Stimulated activated CD8-positive, alpha-beta memory T cell treated with anti-CD3 and anti-CD28 coated beads, Interleukin-7, amount 100 ng/mL, for 24 hours (primary cell): ENCODE measurements at places on chromosomes 4 and X.
A peak's percentile ranks its signal among the peaks of the same experiment; 100 is the strongest.

- no peak for DNase-seq
Observed at GRCh38 chr4:81884986-81885385, 413.3 kb upstream of the RASGEF1B start.

DNA sequence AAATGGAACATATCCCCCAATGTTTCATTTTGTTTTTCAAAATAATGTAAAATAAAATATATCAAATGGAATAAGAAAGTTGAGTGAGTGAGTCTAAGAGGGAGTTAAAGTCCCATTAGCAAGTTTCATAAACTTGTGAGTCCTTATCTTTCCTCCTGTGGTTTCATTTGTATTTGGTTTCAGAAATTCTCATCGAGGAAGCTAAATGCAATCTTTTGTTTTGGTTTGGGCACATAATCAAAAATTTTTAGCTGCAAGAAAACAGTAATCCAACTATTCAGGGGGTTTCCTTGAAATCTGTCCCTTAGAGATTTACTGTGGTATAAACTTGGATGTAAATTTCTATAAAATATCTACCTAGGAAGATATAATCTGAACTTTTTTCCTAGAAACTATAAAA lies 124.2 kb downstream of the CAMK2D start:
- DNase-seq = no peak

DNA sequence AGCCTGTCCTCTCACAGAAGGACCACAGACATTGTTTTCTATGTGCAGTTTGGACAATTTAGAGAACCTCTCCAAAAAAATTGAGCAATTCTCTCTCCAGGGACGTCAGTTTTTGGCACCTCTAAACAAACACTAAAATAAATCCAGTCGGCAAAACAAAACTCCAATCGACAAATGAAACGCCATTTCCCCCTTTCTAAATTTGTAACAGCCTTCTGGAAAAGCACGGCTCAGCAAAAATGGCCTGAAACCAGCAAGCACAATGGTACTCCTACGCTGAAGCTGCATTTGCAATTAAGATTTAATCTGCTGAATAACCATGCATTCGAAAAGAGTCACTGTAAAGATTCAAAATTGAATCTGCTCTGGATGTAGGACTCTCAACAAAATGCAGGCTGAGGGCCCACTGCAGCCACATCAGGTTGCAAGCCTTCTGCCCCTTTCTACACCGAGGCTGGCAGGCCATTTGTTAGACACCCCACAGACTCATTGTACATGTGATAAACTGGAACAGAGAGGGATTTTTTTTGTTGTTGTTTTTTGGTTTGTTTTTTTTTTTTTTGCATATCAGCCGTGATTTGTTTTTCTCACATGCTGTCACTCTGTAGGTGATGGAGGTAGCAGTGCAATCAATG lies 79.9 kb upstream of the MAP3K15 start:
- no peak for DNase-seq

- no peak for DNase-seq
Observed at GRCh38 chr4:30427932-30428331, 292.2 kb upstream of the PCDH7 start.

DNA sequence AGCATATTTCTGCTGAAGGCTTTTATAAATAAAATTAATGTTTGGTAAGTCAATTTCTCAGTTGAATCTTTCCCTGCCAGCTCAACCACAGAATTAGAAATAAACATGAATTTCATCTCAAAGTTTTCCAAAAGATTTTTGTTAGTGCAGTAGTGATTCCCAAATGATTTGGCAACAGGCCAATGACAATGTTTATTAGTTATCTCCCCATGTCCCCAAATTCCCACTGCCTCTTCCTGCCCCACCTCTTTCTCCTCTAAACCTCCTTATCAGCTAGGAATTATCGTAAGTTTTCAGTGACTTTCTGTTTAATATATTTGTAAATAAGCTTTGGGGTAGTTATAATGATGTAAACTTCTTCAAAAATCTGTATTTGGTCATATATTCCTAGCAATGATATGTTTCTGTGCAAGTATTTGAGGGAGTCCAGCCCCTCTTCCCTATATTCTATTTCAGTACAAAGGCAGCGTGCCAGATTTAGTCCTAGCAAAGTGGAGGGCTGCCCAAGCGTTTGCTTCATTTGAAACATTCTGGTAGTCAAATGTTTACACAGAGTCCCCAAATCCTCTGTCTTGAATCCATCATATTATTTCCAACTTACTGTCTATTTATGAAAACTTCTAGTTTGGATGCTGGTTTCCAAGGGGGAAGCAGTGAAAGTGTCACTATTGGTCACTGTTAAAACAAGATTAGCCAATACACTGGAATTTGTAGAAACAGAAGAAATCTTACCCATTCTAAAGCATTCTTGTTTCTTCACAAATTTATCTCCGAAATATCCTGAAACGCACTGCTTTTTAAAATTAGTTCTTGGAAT lies 33.7 kb upstream of the ANKRD50 start:
- DNase-seq = no peak

DNA sequence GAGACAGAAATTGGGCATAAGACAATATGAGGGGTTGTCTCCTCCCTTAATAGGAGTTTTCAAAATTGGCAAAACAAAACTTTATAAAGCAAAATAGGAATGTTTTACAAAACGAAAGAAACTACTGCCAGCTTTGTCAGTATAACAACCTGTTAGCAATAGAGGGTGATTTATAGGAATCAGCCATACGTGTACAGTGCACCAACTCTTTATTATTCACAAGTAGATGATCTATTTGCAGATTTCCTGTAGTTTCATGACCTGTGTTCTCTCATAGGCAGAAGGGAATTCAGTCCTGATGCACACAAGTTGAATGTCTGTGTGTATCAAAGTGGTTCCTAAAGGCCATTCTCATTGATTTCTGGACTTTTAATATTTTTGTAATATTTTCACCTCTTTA lies 116.3 kb downstream of the MFAP3L start:
- DNase-seq = no peak

GRCh38 chr4:1987721-1988326 lies 20.9 kb downstream of the NELFA start:
- DNase-seq = no peak

DNA sequence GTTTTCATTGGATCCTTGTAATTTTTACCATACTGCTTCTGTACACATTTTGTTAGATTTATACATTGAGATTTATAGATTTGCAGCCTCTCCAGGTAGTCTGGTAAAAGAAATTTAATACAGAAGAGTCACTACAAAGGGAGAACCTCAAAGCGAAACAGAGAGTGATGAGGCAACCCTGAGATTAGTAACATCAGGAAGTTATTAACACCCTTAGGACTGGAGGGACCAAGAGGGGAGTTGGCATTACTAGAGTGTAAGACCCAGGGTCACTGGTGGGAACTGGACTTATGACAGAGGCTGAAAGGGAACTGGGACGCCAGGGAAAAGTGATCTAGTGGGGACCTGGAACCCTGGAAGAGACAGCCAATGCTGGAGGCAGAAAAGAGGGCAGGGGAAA lies 20.6 kb upstream of the MAML3 start:
- DNase-seq = no peak

DNA sequence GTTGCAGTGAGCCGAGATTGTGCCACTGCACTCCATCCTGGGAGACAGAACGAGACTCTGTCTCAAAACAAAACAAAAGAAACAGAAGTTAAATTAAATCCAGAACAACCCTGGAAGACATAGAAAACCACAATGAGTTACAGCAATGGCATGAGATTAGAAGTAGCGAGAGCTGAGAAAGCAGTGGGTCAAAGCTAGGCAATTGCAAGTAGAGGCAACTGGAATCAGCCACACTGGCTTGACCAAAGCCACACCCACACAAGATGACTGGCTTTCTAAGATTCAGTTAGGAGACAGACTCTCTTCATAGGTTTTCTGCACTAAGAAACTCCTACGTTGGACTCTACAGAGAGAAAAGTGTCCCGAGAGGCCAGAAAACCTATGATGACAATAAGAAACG lies 443.0 kb downstream of the GPM6A start:
- no peak for DNase-seq

DNA sequence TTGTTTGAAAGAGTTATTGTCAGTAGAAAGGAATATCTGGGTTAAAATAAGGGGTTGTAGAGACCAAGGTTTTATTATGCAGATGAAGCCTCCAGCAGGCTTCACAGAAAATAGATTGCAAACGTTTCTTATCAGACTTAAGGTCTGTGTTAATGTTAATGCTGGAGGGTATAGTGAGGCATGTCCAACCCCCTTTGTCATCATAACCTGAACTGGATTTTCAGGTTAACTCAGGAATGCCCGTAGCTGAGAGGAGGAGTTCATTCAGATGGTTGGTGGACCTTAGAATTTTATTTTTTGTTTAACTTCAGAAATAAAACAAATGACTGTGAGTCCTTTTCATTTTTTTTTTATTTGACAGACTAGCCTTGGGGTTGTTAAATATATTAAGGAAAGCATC lies 354.1 kb downstream of the GPM6A start:
- no peak for DNase-seq

GRCh38 chr4:57059890-57060716 lies 50.1 kb downstream of the IGFBP7 start:
- DNase-seq = no peak

DNA sequence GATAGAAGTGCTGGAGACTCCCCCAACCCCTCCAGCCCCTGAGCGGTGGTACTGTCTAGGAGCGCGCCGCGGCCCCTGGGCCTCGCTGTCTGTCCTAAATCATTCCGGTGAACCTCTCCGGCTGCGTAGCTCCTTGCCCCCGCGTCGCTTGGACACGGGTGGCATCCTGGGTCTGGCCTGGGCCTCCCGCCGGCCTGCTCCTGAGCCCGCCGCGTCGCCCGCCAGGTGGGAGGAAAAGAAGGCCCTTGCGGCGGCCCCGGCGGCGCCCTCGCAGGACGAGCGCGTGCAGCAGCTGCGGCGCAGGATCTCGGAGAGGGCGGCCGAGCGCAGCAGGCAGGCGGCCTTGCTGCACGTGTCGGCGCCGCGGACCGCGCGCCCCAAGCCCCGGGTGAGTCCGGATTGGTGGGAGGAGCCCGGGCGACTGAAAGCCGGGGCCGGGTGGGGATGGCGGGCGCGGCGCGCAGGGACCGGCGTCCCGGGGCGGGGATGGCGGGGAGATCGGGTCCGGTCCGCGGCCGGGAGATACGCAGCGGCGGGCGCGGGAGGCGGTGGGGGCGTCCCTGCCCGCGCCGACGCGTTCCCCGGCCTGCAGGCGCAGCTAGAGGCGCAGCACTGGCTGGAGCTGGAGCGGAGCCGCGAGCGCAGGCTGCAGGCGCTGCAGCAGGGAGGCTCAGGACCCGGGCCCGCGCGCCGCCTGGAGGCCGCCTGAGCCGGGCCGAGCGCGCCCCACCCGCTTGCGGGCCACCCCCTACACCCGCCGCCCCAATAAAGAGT lies 6.5 kb upstream of the RNF4 start:
- peak; percentile 19 for DNase-seq

DNA sequence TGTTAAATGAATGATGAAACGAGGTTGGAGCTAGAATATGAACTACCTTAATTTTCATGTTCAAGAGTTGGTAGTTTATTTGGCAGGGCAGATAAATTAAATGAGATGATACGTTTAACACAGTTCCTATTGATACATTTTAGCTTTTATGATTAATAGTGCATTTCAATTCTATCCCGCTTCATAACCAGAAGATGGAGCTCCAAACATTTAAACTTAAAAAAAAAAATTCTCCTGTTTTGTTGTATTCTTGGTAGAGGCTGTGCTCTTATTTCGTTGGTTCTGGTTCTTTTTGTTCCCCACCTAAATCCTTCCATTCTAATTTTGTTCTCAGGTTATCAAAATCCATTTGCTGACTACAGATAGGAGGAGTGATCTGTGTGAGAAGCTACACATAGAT lies 71.8 kb upstream of the PTPN13 start:
- no peak for DNase-seq

DNA sequence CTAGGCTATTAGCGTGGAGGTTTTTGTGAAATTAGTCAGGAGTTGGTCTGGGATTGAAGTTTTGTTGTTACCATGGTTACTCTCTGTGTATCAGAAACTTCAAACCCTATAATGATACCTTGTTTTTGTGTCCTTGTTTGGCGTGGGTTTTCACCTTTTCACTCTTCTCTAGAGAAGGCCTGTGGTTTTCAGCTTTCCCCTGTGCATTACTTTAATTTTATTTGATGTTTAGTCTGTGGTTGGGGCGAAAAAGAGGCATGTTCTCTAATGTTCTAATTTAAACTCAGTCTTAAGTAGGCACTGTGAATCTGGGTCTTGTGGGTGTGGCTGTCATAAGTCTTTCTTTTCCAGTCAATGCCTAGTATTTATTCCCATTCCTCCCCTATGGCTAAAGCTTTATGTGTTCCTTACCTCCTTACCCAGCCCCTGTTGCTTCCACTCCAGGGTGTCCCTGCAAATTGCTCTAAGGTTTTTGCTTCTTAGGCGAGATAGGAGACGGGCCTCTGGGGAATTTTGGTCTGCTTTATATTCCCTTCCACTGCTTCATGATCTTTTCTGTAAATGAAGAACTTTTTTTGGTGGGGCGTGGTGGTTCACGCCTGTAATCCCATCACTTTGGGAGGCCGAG lies 326.3 kb upstream of the ZCCHC13 start:
- DNase-seq = no peak

DNA sequence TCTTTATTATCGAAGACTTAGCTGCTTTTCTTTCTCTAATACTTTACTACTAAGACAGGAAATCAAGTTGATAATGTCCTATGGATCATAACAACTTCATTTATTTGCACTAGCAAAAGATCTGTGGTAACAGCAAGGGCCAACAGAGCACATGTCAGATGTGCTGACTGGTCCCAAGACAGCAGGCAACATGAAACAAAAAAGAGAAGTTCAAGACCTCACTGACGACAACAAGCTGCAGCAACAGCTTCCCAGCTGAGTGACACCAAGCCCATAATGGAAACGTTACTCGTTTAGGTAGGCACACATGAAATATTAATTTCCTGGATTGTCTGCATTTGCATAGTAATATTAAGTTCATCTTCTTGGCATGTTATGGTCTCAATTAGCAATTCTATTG lies 126.9 kb downstream of the UNC5C start:
- no peak for DNase-seq

DNA sequence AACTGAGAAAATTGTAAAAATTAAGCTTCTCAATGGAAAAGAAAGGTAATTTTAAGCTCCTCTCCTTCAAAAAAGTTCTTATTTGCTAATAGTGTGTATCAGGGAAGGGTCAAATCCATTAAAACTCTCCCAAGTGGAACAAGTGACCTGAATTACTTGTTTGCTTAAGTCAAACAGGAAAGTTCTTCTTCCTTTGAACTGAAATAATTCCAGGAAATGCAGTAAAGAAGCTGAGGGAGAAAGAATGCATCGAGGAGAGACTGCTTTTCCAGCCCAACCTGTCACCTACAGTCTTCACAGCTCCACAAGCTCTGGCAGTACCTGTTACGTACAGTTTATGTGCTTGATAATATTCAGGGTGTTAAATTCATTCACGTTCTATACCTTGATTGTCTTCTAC lies 131.1 kb downstream of the KLHL8 start:
- DNase-seq = no peak
